CD4-positive, alpha-beta T cell (primary cell): ENCODE measurements at places on chromosomes 16 and 17.

DNA sequence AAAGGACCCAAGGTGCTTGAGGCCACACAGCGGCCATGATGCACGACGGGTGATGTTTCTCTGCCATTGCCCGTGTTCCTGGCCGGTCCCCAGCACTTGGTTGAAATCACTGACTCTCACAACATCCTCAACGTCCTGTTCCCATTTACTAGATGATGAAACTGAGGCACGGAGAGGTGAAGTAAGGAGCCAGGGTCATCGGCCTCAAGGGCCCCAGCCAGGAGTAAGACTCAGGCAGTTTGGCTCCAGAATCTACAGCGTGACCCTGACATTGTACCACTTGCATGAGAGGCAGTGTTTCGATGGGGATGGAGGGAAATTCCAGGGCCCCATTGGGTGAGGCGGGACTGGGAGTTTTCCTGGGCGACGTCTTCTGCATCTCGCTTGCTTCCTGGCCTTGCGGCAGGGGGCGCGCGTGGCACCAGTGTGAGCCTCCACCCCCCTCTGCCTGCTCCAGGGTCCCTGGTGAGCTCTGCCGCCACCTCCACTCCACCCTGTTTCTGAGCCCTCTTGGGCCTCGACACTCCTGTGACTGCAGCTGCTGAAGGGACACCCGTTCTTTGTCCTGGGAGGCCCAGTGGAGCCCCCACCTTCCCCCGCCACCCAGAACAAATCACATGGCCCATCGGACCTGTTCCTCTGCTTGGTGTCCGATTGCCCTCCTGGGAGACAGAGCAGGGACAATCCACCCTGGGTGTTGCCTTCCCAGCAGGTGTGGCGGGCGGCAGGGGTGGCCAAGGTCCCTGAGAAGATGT, 133.0 kb upstream of the GSE1 start:
- no peak for DNase-seq

DNA sequence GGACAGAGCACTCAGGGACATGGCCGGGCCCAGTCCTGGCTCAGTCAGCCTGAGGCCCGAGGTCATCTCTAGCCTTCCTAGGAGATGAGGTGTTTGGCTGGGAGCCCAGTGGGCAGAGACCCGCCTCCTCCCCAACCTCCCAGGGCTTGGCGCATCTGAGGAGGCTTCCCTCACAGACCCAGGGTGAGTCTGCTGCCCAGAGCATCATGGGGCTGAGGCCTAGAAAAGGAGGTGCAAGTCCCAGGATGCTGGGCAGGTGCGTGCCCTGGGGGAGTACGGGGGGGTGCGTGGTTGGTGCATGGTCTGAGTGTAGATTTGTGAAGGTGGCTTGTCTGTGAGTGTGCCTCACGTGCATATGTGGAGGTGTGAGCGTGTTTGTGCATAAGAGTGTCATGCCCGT, 4.7 kb downstream of the PDE6G start:
- DNase-seq, result no peak

DNA sequence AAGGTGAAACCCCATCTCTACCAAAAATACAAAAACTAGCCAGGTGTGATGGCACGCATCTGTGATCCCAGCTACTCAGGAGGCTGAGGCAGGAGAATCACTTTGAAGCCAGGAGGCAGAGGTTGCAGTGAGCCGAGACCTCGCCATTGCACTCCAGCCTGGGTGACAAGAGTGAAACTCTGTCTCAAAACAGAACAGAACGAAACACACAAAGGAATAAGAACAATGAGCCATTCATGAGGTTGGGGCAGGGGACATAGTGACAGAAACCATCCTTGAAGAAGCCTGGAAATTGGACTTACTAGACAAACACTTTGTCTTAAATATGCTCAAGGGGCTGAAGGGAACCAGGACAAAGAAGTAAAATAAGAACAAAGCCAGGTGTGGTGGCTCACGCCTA, 39.4 kb downstream of the WDR45B start:
- DNase-seq, result no peak

DNA sequence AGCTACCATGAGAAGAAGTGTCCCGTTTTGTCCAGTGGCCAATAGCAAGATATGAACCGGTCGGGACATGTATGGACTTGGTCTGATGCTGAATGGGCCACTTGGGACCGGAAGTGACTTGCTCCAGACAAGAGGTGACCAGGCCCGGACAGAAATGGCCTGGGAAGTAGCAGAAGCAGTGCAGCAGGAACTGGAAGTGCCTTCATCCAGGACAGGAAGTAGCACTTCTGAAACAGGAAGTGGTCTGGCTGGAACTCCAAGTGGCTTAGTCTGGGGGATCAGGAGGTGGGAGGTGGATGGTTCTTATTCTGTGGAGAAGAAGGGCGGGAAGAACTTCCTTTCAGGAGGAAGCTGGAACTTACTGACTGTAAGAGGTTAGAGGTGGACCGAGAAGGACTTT, 5.3 kb downstream of the EFNB3 start:
- no peak for DNase-seq

DNA sequence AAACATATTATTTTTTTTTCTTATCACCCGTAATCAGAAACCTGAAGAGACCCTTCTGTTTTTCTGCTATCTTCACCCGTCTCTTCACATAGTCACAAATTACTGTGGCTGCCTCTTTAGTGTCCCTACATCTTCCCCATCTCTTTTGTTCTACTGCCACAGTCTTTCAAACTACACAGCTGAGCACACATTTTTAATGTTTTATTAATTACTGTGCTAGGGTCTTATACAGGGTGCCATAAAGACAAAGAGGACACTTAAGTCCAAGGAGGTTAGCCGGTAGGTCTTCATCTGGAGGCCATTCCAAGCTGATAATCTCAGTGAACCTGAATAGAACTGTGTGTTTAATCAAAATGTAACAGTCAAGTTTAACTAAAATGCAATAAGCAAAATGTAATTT, 20.7 kb downstream of the CNTNAP4 start:
- no peak for DNase-seq

- no peak for DNase-seq
Measured at GRCh38 chr17:3801792-3802191, 804 bp upstream of the ITGAE start.

DNA sequence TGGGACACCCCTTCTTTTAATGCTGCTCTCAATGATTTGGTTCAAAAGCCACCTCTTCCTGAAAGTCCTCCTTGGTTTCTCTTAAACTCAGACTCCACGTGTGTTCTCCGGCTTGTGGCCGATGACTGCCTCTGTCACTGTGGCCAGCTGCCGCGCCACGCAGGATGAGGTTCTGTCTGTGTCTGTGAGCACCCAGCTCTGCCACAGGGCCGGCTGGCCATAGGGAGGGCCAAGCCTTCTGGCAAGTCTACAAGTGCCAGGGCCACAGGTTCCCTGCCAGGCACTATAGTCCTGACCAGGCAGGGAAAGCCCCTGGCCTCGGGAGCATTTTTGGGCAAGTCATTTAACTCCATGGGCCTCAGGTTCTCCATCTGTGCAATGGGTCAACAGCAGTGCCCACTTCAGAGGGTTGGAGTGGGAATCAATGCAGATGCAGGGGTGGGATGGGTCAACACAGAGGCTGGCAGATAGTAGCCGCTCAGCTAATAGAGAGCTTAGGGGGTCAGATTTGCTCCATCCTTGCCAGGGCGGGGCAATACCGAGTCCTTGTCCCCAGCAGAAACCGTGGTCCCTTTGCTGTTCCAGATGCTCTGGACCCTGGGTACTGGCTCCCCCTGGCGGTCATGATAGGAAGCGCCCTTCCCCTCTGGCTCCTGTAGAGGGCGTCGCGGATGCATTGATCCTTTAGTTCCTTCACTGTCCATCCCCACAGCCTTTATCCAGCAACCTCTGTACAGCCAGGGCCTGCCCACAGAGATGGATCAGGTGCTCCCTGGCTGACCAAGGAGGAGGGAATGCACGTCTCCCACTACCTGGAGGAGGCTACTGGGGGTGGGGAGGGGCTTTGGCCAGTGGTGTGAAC, 19.3 kb upstream of the ADGRG3 start:
- DNase-seq, result peak; percentile 87

DNA sequence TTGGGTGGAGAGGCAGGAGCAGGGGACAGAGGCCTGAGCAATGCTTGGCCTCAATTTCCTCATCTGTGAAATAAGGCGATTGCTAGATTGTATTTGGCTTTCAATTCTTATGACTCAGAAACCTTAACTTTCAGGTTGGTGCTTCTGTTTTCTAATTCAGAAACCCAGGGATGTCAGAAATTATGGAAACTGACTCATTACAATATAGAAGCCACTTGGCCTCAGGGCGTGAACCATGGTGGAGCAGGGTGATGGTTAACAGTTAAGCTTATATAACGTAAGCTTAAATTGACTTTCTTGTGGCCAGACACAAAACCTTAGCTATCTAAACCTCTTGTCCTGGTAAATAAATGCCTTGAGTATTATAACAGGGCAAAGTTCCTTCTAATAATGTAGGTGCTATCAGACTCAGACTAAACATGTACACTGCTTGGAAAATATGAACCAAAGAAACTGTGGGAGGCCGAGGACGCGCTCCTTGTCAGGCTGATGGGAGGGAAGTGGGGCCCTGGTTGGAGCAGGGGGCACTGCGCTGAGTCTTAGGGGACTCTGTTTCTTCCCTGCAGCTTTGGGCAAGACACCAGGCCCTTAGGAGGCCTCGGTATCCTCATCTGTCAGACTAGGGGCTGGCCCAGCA, 17.1 kb upstream of the SREBF1 start:
- DNase-seq, result no peak

DNA sequence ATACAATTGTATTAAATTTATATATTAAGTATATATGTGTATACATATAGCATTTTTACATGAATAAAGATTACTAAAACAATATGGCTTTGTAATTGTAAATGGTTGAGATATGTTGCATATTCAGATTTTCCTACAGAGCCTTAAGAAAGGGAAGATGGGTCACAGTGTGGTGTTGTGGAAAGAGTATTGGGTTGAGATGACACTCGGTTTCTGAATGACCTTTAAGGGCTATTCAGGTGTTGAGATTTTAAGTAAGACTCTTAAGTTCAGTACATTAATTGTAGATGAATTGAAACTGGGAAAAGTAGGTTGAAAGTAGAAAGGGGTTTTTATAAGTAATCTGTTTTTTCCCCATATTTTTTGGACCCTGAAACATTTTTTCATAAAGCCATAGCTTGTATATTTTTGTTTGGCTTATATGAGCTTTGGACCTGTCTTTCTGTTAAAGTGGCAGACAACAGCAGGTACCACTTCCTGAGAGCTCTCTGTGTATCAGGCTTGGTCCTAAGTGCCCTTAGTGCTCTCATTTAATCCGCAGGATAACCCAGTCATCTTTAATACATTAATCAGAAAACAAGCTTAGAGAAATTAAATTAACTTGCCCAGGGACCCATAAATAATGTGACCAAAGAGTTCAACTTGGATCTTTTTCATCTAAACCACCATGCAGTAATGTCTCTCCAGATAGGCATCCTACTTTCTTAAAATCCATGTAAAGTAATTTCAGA, 48.5 kb upstream of the MRC2 start:
- DNase-seq, result no peak

DNA sequence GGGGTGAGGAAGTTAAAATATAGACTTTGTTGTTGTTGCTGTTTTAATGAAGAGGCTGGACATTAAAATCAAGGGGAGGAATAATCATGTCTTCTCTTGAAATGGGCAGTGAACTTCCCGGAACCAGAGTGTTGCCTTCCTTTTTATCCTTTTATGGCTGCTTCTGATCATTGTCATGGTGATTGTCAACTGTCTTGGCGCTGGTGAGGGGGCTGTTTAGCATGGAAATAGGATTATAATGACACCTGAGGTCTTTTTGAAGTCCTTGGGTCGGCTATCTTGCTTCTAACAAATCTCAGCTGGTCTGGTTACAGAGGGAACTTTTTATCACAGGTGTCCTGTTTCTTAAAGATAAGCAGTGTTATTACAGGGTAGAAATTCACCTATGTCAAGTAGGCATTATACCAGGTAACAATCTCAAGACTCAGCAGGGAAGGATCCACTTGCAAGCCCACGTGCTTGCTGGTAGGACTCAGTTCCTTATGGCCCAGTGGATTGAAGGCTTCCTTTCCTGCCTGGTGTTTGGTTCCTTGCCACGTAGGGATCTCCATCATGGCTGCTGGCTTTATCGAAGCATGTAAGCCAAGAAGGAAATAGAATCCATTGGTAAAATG, 349.3 kb downstream of the WWOX start:
- no peak for DNase-seq

DNA sequence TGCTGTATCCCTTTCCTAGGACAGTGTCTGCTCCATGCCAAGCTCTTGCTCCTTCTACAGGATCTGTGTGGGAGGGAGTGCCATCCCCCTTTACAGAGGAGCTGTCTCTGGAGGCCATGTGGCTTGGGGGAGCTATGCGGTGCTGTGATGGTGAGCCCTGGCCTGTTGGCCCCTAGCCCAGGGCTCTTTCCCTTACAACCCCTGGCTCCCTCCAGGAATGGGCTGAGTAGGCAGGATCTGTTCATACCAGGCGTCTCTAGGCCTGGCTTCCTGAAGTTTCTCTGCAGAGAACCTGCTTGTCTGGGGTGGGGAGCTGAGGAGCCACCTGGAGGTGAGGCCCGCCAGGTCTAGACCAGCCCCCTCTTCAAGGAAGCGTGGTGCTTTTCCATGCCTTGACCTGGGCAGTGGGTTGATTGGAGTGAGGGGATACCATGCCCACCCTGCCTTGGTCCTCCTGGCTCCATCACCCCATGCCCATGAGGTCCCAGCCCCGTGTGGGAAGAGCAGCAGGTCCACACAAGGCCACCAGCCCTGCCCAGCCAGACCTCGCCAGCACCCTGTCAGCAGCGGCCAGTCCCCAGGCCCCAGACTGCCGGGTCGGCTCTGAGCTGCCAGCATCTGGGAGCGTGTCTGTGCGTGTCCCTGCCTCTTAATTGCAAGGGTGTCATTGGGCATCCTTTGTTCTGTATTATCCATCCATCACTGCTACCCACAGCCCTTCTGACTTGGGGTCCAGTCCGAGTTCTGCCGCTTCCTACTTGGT, 14.7 kb downstream of the LLGL2 start:
- no peak for DNase-seq

GRCh38 chr17:48618256-48618896, 3.3 kb upstream of the HOXB8 start:
- DNase-seq, result peak; percentile 79

GRCh38 chr16:381789-382717, at the start of gene PGAP6:
Gene PGAP6, minus strand, starts transcription at chr16:381978. Its CDS starts 157 bp downstream, at chr16:381821.
- DNase-seq, result peak; percentile 71

- DNase-seq, result no peak
Measured at GRCh38 chr16:25073854-25074253, 37.7 kb upstream of the LCMT1 start.

GRCh38 chr17:81991684-81992305, 14.4 kb downstream of the ASPSCR1 start:
- no peak for DNase-seq

DNA sequence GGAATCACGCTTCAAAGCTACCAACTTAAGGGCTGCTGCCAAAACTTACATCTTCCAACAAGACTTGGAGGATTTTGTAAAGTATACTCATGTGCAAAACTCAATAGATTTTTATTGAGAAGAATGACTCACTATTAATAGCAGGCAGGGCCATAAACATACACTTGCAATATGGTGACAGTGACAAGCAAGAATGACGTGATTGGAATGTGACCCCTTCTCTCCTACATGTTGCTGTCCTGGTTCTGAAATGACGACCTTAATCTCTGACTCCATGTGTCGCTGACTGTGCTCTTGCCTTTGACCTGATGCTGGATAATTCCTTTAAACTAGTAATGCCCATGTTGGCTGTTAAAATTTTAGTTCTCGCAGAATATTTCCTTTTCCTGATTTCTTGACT, 174.5 kb downstream of the PARN start:
- DNase-seq, result no peak
